IMR-90 (cell line): ENCODE measurements at places on chromosomes 1 and 21. TPM values are rescaled to one million over a fixed set of nuclear protein-coding genes. Genes with fewer than 3 reads are reported as not detected.

DNA sequence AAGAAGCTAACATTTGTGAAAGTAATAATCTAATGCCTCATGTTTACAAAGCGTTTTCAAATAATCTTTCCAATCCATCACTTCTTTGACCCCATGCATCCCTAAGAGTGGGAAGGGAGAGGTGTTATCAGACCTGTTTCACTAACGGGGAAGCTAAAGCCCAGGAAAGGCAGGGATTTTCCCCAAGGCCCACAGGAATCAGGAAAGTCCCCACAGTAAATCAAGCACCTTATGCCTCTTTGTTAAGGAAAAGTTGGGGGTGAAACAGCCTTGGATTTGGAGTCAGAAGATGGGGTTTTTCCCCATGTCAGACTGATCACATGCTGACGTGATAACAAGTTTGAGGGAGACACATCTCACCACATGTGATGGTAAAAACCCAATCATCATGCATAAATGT, 20.0 kb upstream of the ANGPTL7 start:
- no peaks in the 10 kb centered on the region for H3K27me3 ChIP-seq
- H3K4me3 ChIP-seq, result no peak overlapping the region
- H3K4me1 ChIP-seq, result no peaks in the 10 kb centered on the region
- H3K36me3 ChIP-seq, result peaks cover 8% of the 10 kb centered on the region
- no peak for DNase-seq
- no peak overlapping the region for H3K27ac ChIP-seq

GRCh38 chr1:160315359-160315758, 27.7 kb downstream of the COPA start:
- no peaks in the 10 kb centered on the region for H3K27me3 ChIP-seq
- H3K4me1 ChIP-seq, result peaks cover 5% of the 10 kb centered on the region; the same call in 1 of the 2 replicates
- no peak overlapping the region for H3K4me3 ChIP-seq

- no peak overlapping the region for H3K4me3 ChIP-seq
- H3K27ac ChIP-seq, result peak overlapping the region; percentile 20; the same call in 1 of the 2 replicates
- peaks cover 7% of the 10 kb centered on the region for H3K36me3 ChIP-seq
- no peaks in the 10 kb centered on the region for H3K4me1 ChIP-seq
These were observed 10.8 kb downstream of the ZBTB8OS start for GRCh38 chr1:32639489-32640075.

GRCh38 chr1:151829352-151830046, 2.1 kb downstream of the RORC start:
- H3K4me1 ChIP-seq, result no peaks in the 10 kb centered on the region
- DNase-seq, result no peak
- no peak overlapping the region for H3K27ac ChIP-seq
- no peaks in the 10 kb centered on the region for H3K36me3 ChIP-seq
- H3K27me3 ChIP-seq, result peaks cover 57% of the 10 kb centered on the region
- H3K4me3 ChIP-seq, result no peak overlapping the region

DNA sequence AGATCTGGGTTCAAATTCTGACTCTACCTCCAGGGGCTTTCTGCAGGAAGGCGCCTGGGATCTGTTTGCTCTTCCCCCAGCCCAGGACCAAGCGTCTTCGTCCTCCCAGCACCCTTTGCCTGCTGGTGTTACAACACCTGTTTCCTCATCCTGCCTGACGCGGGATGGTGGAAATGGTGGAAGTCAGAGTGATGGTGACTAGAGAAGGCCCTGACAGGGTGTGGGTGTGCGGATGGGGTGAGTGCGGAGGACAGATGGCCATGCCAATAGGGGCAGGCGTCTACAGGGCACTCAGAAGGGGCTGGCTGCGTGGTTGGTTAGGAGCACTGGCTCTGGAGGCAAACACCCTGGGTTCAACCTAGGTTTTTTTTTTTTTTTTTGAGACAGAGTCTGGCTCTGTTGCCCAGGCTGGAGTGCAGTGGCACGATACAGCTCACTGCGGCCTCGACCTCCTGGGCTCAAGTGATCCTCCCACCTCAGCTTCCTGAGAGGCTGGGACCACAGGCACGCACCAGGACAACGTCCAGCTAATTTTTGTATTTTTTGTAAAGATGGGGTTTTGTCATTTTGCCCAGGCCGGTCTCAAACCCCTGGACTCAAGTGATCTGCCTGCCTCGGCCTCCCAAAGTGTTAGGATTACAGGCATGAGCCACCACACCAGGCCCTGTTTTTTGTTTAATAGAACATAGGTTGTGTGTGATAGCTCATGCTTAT, 1.5 kb downstream of the THEMIS2 start:
- no peak for DNase-seq
- H3K27me3 ChIP-seq, result no peaks in the 10 kb centered on the region
- peaks cover 2% of the 10 kb centered on the region; the same call in 1 of the 2 replicates for H3K36me3 ChIP-seq
- H3K4me3 ChIP-seq, result no peak overlapping the region
- no peak overlapping the region for H3K27ac ChIP-seq

DNA sequence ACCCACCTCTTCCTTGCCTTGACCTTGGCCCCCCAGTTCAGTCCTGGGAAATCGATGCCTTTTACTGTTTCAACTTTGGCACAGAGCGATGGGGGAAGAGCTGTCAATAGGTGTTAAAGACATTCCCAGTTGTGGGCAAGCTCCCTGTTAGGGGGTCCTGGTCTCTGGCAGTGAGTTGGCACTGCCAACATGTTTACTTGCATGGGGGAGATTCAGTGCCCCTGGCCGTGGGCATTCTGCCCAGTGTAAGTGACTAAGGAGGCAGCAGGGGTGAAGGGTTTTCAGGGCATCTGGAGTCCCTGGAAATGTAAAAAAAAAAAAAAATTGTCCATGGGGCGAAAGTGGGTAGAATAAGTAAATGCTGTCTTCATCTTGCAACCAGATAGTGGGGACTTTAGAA, 407.0 kb downstream of the PTPRU start:
- H3K4me1 ChIP-seq, result peaks cover 2% of the 10 kb centered on the region; the same call in 1 of the 2 replicates
- peaks cover 2% of the 10 kb centered on the region for H3K27me3 ChIP-seq
- no peak for DNase-seq
- H3K36me3 ChIP-seq, result no peaks in the 10 kb centered on the region
- H3K27ac ChIP-seq, result no peak overlapping the region

DNA sequence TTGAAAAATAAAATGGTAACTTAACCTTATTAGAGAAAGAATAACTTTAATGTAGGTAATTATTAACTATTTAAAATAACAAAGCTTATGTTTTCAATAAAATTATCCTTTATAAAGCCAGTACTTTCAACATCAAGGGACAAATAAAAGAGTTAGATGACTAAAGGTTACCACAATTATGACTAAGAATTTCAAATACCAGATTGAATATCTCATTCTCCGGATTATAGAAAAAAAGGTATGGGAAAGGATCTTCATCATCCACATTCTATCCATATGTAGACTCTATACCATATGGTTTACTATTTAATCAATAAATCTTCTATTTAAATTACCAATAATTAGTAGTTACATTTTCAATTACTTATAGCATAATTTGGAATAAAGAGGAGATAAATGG, 62.8 kb downstream of the TOR3A start:
- no peak overlapping the region for H3K4me3 ChIP-seq
- H3K27ac ChIP-seq, result no peak overlapping the region
- peaks cover 2% of the 10 kb centered on the region for H3K36me3 ChIP-seq
- no peaks in the 10 kb centered on the region for H3K27me3 ChIP-seq
- peaks cover 9% of the 10 kb centered on the region for H3K4me1 ChIP-seq

RGS8 gene
- not detected in 2 replicates for total RNA-seq

CFAP74 gene
- not detected in 2 replicates for total RNA-seq
